ENCODE measurements at places on chromosomes 11 and 22.

GRCh38 chr11:121590772-121591404, 138.1 kb upstream of the SORL1-AS1 start:
- no peak for DNase-seq

- DNase-seq = no peak
These were observed 4.7 kb upstream of the ZNF74 start for GRCh38 chr22:20389288-20389687.

DNA sequence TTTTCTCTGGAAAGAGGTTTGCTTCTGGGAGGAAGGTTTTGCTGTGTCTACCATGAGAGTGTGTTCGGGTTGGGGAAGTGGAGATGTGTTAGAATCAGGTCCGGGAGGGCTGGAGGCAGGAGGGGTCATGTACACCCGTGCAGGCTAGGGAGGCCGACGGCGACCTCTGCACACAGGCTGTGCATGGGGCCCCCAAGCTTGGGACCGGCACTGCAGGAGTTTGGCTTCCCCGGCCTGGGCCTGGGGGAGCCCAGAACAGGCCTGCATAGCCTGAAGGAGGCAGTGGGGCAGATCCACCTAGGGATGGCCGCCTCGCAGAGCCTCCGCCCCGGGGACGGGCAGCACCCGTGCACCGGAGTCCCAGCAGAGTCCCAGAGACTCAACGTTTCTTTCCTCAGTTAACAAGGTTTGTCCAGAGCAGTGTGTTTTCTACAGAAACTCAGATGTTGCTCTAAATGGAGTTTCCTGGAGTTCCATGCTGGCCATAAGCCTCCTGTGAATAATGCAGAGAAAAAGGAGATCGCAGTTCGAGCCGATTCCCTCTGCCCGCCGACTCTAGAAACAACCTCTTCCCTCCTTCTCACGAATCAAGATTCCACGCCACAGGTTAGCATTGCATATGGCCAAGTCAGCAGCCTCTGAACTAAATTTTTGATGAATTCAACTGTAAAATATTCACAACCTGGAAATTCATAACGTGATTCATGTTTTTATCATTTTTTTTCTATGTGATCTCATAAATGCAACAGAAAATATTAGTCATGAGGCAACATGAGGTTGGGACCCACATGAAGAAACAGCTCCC, 427.3 kb downstream of the BRD1 start:
- no peak for DNase-seq

GRCh38 chr11:42170601-42171000, 711.1 kb upstream of the LRRC4C start:
- no peak for DNase-seq

DNA sequence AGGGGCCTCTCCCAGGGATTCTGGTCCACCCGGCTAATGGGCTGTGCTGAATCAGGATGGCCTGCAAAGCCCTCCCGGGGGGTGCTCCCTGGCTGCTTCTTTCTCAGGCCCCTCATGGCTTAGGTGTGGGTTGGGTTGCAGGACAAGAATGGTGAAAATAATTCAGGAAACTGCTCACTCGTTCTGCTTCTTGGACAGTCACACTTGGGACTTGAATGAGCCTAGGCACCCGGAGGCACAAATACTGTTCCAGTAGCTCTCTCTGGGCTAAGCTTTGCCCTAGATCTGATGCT, 83.2 kb downstream of the TRIM29 start:
- no peak for DNase-seq

DNA sequence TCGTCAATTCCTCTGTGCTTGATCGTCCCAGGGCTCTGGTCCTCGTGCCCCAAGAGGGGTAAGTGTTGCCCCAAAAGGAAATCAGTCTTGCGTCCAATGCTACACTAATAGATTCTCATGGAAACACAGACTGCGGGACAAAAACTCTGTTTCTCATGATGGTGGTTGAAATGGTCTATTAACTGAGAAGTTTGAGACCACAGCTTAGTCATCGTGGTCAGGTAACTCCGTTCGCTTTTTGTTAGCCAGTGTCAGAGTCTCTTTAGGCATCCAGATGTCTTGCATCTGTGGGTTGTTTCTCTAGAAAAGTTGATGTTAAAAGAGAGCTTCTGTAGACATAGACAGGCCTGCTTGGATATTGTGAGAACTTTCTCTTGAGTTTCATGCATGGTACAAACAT, 104.6 kb upstream of the SORL1-AS1 start:
- no peak for DNase-seq

DNA sequence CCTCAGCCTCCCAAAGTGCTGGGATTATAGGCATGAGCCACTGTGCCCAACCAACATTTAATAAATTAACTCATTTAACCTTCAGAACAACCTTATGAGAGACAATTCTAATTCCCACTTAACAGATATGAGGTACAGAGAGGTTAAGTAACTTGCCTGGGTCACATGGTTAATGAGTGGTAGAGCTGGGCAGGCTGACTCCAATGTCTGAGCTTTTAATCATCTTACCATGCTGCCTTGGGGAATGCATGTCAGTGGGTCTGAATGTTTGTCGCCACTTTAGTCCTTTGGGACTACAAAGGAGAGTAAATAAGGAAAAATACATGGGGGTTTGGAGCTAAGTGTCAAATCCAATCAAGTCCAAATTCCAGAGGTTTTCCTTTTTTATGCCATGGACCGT, 11.2 kb upstream of the PIK3C2A start:
- no peak for DNase-seq

DNA sequence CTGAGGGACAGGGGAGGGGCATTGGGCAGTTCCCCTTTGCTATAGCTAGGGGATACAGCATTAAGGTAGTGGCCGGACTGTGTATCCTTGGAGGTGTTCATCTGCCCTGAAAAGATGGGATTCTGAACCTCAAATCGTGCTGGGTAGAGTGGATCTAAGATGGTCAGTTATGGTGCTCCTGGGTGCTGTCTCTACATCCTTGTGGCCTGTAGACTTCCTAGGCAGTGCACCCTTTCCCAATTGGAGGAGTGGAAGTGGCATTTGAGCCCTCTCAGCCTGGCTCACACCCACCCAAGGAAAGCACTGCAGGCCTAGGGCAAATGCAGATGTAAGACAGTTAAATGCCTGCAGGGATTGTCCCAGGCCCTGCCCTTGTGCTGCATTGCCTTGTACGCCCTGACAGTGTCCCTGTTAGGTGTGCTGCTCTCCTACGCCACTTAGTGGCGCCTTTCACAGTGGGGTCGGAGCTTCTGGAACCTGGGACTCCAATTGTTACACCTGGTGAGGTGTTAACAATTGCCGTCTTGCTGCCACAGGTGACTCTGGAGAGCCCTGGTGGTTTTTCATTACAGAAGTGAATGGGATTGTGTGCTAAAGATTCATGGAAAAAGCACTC, 35.0 kb downstream of the PPFIBP2 start:
- DNase-seq = no peak

- no peak for DNase-seq
These were observed 20.1 kb upstream of the SMIM35 start for GRCh38 chr11:118106789-118107335.

DNA sequence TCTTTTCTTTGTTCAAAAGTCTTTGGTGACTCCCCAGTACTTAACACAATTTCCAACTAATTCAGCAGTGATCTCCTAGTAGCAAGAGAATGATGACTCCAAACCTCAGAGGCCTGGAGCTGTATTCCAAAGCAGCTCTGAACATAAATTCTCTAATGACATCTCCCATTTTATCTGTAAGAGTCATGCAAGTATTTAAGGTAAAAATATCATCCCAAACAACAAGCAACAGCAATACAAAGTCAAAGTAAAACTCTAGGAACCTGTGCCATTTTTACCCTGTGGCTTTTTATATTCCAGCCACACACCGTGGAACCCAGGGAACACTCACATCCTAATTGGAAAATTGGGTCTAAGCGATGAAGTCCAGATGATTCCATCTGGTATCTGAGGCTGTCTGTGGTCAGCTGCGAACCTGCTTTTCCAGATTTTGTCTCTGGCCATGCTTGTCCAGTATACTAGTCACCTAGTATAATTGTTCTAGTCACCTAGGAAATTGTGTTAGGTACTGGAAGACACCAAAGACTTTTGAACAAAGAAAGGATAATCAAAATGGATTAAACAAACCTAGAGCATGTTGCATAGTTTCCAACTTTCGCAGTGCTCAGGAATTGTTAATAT, 92.3 kb upstream of the SLC25A18 start:
- no peak for DNase-seq

DNA sequence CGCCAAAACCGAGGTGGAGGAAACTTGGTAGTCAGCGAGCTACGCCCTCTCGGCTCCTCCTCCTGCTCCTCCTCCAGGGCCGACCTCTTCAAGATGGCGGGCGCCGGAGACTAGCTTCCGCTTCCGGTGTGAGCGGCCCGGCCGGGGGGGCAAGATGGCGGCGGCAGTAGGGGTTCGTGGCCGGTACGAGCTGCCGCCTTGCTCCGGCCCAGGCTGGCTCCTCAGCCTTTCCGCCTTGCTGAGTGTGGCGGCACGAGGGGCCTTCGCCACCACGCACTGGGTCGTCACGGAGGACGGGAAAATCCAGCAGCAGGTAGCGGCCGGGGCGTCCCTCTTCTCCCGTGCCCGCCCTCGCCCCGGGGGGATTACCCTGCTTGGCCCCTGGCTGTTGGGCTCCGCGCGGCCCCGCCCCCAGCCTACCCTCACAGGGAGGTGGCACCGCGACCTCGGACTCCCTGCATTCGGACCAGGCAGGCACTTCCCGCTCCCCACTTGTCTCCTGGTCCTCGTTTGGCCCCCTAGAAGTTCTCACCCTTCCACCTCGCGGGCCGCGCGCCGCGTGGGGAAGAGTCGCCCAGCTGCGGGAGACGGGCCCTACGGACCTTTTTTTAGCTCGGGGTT, at the start of gene TTC17:
Gene TTC17 (plus strand): TSS at position 120 of the 621 bp plus-strand sequence. CDS start 35 bp downstream, at position 155.
- DNase-seq = peak; percentile 87

GRCh38 chr22:40128989-40129388, 48.7 kb upstream of the TNRC6B start:
- DNase-seq = no peak

DNA sequence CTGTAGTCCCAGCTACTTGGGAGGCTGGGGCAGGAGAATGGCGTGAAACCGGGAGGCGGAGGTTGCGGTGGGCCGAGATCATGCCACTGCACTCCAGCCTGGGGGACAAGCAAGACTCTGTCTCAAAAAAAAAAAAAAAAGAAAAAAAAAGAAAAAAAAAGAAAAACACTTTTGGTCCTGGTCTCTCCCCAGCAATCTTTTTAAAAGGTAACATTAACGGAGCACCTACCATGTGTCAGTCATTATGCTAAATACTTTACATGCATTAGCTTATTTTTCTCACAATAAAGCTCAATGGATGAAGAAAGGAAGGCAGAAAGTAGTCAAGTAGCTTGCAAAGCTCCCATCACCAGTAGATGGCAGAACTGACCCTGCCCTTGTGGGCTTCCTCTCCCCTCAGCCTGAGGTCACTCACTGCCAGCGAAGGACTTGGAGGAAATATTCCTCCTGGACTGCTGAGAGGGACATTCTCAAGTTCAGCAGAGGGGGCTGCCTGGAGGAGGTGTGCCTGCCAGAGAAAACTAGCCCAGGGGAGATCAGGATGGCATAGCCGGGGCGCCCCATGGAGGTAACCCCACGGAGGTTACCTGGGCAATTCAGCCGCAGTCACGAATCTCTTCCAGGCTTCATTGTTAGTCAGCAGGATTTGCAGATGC, 15.5 kb downstream of the APOL3 start:
- DNase-seq = no peak

GRCh38 chr11:116217006-116217405, 555.8 kb downstream of the BUD13 start:
- no peak for DNase-seq

- no peak for DNase-seq
These were observed 129.5 kb upstream of the E2F8 start for GRCh38 chr11:19370100-19370861.

GRCh38 chr11:61071208-61071681, 31.0 kb upstream of the CD5 start:
- DNase-seq = no peak

- no peak for DNase-seq
These were observed 36.1 kb downstream of the GNB1L start for GRCh38 chr22:19818324-19819207.

DNA sequence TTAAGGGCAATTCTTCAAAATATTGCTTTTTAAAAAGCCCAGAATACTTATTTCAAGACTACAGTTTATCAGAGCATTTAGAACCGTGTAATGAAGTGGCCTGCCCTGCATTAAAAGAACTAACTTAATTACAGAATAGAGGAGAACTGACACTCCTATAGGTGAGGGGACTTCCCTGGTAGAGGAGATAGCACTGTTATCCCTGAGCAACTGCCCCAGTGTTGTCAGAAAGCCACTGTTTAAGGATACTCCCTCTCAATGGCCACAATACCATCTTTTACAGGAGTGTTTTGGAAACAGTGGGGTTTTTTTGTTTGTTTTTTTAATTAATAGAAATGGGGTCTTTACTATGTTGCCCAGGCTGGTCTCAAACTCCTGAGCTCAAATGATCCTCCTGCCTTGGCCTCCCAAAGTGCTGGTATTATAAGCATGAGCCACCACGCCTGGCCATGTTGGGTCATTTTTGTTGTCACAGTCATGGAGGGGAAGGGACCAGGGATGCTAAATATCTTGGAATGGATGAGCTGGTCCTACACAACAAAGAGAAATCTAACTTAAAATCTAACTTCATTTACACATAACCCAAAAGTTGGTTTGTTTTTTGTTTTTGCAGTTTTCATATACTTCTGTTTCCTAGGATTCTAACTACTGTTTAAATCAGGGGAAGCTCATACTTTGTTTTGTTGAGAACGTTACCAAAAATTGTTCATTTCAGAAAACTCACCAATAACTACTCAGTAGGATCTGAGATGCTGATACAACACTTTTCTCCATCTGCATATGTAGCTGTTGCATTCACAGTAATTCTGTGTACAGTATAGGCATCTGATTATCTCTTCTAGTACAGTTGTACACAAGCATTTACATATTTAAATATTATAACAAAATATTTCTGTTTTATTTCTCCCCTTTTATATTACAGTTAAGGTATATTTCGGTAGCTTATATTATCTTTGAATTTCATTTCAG, 8.1 kb downstream of the RPL27A start:
- no peak for DNase-seq

GRCh38 chr11:134343646-134344045, 11.9 kb downstream of the GLB1L2 start:
- no peak for DNase-seq

DNA sequence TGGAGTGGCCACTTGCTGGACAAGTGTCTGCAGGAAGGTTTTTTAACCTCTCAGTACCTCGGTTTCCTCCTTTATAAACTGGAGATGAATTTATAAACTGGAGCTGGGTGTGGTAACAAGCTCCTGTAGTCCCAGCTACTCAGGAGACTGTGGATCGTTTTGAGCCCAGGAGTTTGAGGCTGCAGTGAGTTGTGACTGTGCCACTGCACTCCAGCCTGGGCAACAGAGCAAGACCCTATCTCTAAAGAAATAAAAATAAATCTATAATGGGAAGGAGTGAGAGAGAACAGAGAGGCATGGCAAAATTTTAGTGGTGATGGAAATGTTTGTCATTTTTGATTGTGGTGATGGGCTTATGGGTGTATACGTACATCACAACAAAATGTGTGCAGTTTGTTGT, 1.4 kb upstream of the PDGFB start:
- DNase-seq = no peak

DNA sequence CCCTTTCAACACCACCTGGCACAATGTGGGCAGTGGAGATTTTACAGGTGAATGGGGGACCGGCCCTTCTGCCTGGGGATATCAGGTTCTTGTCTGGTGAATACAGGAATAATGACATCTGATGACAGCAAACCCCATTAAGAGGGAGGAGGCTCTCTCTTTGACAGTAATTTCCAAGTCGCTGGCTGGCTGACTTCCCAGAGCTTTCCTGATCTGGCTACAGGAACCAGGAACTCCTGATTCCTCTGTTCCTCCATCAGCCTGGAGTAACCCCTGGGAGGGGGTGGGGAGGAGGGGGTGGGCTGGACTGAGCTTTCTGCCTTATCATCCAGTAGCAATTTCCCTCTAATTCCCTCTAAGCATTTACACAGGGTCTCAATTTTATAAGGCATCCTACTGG, 3.7 kb upstream of the MIEF1 start:
- DNase-seq = no peak

Measured in NCI-H187 treated with DMSO at 0.1 percent for 48 hours (cell line).